ENCODE measurements at places on chromosomes 3 and 15.

GRCh38 chr3:146543461-146544001 lies 876 bp downstream of the PLSCR1 start:
- no peak for DNase-seq

- peak; percentile 80 for DNase-seq
Measured at GRCh38 chr3:195859061-195859845, 47.5 kb upstream of the MUC4 start.

DNA sequence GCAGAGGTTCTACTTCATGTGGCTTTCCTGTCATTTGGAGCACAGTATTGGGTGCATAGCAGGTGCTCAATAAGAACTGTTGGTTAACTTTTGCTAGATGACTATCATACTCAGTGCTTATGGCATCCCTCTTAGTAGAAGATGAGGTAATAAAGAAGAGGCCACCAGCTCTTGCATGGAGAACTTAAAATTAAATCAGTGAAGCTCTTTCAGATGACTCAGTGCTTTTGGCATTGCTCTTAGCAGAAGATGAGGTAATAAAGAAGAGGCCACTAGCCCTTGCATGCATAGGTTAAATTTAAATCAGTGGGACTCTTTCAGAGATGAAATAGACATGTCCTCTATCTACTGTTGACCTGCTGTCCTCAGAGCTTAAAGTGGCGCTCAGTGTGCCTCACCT lies 109.4 kb upstream of the FGF7 start:
- DNase-seq, result no peak

GRCh38 chr15:92653366-92653765 lies 2.2 kb downstream of the FAM174B start:
- DNase-seq, result no peak

GRCh38 chr3:184696697-184697096 lies 15.2 kb downstream of the MAGEF1 start:
- DNase-seq, result no peak

DNA sequence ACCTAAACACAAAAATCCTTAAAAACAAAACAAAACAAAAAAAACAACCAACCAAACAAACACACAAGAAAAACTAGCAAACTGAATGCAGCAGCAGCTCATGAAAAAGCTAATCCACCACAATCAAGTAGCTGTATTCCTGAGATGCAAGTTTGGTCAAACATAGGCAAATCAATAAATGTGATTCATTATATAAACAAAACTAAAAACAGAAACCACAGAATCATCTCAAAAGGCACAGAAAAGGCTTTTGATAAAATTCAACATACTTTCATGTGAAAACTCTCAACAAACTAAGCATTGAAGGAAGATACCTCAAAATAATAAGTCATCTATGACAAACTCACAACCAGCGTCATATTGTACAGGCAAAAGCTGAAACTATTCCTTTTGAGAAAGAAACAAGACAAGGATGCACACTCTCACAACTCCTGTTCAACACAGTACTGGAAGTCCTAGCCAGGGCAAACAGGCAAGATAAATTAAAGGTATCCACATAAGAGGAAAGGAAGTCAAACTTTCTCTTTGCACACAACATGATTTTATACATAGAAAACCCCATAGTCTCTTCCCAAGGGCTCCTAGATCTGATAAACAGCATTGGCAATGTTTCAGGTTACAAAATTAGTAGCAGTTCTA lies 495.1 kb upstream of the SGO1 start:
- DNase-seq, result no peak
